ENCODE measurements at places on chromosomes 1 and 21.
A peak's percentile ranks its signal among the peaks of the same experiment; 100 is the strongest.

- DNase-seq = no peak
Observed at GRCh38 chr21:37673801-37674575, 242.3 kb downstream of the KCNJ6 start.

DNA sequence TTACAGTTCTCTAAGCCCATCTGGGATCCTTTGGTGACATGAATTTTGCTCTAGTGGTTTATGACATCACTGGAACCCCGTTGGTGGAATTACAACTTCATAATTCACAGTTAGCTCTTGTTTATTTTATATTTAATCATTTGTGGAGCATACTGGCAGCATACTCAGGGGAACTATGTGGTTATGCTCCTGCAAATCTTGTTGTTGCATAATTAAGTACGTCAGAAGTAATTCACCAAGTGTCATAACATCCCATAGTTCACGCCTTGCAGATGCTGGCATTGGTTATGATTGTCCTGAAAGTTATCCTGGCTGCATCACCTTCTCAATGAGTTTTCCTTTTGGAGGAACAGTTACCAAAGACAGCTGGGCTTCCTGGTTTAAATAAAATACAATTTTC, 16.5 kb downstream of the PRRX1 start:
- no peak for DNase-seq

DNA sequence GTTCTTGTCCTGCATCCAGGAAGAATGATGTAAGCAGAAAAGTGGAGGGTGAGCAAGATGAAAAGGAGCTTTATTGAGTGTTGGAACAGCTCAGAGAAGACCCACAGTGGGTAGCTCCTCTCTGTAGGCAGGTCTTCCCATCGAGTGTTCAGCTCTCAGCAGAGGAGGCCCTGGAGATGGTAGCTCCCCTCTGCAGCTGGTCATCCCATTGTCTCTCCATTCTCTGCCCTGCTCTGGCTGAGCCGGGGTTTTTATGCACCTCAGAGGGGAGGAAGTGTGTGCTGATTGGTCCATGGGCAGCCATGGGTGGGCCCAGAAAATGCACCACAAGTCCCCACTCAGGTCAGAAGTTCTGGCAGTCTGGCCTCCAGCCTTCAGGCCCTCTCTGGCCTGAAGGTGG, 713.7 kb downstream of the MATN1 start:
- DNase-seq = no peak

DNA sequence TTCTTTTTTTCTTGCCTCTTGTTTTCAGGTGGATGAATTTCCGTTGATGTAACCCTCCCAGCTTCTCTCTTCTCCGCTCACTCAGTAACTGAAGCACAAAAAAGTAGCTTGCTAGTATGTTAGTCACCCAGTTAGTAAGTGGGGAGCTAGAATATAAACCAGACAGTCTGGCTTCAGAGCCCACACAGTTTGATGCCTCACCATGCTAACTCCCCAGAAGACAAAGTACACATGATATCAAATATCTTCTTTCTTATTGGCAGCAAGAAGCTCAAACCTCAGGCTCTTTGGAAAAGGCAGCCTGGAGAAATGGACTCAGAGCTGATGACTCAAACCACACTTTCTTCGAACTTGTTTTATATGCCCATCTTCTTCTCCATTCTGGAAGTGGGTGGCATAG, 187.5 kb upstream of the PLXNA2 start:
- DNase-seq = no peak

DNA sequence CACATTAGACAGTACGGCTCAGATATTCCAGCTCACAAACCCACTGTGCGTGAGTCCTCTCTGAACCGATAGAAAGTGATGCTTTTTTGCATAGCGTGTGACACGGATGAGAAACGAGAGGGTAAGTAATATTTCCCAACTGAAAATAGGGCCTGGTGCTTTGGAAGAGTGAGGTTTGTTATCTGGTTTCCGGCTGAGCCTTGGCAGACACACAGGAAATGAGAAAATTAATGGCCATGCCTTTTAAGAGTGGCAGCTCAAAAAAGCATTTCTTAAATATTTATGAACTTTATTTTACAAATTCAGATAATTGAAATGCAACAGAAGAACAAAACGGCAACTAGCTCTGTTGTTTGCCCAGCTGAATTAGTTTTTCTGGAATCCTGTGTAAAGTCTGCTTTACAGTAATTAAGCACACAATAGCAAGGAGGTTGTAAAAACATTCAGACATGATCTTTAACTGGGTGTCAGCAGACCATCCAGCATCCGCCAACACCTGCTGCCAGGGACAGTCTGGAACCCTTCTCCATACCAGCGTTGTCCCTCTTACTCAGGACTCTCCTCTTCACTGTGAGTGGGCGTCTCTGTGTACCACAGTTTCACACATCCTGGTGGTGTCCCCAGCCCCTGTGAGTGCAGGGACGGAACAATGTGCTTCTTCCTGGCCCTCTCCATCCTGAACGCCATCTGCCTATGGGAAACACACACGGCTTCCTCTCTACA, 155.4 kb downstream of the PGBD5 start:
- DNase-seq = no peak

DNA sequence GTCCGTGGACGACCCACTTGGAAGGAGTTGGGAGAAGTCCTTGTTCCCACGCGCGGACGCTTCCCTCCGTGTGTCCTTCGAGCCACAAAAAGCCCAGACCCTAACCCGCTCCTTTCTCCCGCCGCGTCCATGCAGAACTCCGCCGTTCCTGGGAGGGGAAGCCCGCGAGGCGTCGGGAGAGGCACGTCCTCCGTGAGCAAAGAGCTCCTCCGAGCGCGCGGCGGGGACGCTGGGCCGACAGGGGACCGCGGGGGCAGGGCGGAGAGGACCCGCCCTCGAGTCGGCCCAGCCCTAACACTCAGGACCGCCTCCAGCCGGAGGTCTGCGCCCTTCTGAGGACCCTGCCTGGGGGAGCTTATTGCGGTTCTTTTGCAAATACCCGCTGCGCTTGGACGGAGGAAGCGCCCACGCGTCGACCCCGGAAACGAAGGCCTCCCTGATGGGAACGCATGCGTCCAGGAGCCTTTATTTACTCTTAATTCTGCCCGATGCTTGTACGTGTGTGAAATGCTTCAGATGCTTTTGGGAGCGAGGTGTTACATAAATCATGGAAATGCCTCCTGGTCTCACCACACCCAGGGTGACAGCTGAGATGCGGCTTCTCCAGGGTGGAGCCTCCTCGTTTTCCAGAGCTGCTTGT, 32.4 kb downstream of the PRMT2 start:
- peak; percentile 54 for DNase-seq

DNA sequence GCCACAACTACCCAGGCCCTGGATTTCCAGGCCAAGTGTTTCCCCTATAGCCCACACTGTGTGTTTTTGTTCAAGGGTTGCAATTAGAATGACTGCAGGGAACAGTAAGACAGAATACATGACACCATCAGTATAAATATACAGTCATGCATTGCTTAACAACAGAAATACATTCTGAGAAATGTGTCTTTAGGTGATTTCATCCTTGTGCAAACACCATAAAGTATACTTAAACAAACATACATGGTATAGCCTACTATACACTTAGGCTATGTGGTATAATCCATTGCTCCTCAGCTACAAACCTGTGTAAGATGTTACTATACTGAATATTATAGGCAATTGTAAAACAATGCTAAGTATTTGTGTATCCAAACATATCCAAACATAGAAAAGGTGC, 7.5 kb upstream of the SLC44A5 start:
- DNase-seq = no peak

DNA sequence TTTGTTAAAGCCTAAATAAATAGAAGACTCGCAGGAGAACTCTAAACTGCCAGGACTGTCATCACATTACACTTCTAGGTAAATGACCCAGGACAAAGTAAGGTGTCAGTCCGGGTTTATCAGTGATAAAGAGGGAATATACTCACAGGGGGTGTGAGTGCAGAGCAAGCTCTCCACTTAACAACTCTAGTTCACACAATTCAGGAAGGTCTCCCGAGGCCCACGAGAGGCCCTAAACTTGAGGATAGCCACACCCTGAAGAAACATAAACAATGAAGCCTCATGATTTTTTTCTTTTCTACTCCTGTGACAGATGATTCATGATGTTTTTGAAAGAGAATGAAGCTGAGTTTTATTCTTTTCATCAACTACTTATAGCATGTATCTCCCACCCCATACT, 65.6 kb upstream of the EXO1 start:
- no peak for DNase-seq

GRCh38 chr1:10561955-10562354, 87.2 kb downstream of the PEX14 start:
- DNase-seq = no peak

GRCh38 chr1:174114788-174115448, 44.4 kb upstream of the RABGAP1L start:
- DNase-seq = peak; percentile 65

DNA sequence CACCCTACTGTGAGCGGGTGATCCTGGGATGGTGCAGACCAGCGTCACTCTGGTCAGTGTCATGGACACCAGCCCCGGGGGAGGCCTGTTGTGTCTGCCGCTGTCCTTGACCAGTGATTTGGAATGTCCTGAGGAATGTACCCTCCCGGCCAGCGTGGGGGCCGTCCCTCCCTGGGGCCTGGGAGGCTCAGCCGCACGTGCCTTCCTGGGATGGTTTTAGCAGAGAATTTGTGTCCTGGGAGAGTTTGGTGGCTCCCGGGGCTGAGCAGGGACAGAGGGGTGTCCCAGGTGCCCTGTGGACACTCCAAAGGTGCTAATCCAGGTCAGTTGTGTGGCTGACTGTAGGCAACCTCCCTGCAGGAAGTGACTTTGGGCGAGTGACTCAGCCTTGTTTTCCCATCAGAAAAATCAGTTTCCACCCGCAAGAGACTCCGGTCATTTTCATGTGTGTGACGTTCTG, 6.2 kb downstream of the ARHGEF16 start:
- no peak for DNase-seq

DNA sequence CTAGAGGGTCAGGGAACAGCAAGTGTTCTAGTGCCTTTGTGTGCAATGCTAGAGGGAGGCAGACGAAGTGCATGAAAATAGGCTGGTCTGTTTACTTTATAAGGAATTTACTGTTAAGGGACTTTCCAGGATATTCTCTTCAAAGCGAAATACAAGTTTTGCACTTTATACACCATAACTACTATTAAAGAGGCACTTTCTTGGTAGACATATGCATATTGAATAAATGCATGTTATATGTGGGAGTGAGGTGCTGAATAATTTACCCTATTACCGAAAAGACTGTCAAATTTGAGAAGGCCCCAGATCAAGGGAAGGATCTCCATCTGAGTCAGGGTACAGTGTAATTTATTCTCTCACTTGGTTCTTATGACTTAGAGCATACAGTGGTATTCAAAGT, 310.5 kb downstream of the S1PR1 start:
- DNase-seq = no peak

All from LoVo (cell line).